ENCODE measurements at places on chromosomes 12 and 14.

DNA sequence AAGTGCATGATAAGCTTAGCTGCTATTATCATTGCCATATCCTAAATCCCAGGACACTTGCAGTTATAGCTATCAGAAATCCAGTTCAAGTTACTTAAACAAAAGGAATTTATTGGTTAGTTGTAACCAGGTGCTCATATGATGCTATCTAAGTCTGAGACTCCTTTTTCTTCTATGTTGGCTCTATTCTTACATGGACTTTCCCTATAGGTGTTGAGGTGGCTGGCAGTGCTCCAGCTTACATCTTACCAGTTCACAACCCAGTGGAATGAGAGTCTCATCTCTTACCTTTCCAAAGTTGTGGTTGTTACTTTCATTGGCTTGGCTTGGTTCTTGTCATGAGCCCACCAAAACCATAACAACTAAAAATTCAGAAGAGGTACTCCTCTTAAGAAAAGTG is 94.6 kb downstream of the DACT1 start:
- no peak for DNase-seq

DNA sequence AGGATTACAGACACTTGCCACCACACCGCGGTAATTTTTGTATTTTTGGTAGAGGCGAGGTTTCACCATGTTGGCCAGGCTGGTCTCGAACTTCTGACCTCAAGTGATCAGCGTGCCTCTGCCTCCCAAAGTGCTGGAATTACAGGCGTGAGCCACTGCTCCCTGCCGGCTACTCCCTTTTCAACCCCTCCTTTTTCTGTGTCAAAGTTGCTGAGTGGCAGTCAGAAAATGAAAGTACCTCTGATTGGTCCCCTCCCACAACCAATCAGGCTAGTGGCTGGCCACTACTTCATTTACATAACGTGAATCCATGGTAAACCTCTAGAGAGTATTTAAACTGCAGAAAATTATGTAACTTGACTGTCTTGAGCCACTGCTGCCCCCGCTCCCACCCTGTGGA is 5.9 kb downstream of the RESF1 start:
- no peak for DNase-seq

DNA sequence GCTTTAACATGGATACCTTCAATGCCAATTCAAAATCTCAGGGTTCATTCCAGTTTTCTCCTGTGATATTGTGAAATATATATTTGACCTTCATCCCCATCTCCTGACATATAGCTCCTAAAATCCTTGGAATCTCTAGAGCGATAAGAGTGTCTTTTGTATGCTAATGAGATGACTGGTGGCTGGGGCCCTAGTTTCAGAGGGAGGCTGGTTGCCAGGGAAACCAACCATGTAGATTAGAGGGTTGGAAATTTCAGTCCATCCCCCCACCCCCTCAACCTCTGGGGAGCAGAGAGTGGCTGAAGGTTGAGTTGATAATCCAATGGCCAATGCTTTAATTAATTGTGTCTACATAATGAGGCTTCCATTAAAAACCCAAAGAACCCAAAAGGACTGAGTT is 59.4 kb downstream of the SDR9C7 start:
- DNase-seq = no peak

DNA sequence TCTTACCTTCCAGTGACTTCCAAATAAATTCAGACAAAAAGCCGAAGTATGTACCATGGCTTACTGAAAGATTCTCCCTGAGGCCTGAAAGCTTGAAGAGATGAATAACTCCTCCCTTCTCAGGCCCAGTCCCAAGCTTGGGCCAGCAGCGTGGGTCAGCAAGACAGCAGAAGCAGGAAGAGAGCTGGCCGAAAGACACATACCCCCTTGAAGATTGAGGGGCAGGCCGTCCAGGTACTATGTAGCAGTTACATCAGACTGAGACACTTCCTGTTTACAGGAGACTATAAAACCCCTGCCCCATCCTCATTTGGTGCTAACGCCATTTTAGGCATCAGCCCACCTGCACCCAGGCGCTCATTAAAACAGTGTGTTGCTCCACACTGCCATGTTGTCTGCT is 15.0 kb downstream of the NDUFA12 start:
- no peak for DNase-seq

- DNase-seq = no peak
Measured at GRCh38 chr12:42186793-42187192, 42.1 kb upstream of the GXYLT1 start.

DNA sequence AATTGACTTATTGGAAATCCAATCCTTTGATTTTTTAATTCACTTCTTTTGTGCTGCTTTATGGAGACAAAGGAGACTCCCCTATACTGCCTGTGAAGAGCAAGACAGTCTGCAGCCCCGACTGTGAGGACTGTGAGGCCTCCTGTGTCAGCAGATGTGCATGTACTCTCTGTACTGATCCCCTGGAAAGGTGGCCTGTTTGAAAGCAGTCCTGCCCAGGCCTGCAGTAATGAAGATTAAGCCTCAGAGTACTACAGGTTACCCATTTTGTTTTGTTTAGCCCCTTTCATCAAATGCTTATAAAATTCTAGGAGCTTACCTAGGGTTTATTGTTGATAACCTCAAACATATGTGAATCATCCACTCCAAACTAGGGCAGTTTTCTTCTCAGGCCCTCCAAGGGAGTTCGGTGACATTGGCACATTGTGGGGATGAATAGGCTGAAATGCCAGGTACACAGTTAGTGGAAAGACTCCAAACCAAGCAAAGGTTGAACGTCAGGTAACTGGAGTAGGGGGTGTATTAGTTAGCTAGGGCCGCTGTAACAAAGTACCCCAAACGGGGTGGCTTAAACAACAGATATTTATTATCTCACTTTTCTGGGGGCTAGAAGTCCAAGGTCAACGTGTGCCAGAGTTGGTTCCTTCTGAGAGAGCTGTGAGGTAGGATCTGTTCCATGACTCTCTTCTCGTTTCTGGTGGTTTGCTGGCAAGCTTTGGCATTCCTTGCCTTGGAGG is 208.7 kb upstream of the BCL2L14 start:
- DNase-seq = no peak

GRCh38 chr12:120960657-120961056 is 17.7 kb upstream of the HNF1A start:
- DNase-seq = no peak

GRCh38 chr14:50065583-50065982 is 50.8 kb downstream of the VCPKMT start:
- DNase-seq = no peak

DNA sequence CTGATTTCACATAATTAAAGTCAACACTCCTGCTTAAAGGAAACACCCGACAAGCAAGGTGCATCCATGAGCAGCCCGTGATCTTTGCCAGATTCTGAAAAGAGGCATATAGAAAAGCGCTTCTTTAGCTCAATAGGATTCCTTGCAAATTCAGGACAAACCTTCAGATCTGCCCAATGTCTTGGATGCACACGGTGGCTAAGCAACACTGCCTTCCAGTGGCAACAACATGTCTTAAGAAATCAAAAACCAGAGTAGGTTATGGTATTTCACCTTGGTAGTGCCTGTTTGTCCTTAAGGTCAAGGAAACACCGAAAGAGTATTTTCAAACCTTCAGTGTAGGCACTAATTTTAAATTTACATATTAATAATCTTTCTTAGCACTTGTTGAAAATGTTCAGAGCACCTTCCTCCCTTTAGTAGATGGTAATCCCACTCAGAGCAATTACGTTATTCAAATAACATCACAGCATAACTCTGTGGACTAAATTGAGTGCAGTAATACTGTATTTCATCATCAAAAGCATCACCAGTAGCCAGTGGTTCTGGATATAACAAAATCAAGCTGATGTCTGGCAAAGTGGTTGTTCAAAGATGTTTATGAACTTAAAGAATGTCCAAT is 58.0 kb upstream of the CDKN3 start:
- DNase-seq = no peak

GRCh38 chr12:130124605-130125244 is 37.5 kb upstream of the FZD10 start:
- DNase-seq = no peak

DNA sequence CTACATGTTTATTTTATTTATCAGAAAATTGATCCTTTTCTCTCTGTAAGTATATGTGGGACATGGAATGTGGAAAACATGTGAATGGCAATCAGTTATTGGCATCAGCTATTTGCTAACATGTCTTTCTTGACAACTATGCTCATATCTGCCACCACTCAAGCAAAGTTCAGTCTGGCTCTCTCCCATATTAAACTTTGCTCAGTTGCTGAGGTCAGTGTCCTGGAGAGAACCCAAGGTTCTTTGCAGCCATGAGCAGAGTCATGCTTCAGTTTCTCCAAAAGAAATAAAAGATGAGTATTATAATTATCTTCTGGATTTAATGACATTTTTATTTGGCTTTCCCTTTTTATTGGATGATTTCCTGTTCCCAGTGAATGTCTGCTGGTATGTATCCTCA is 42.6 kb downstream of the A2M start:
- DNase-seq = no peak

GRCh38 chr14:69093631-69094421 is 59.1 kb downstream of the DCAF5 start:
- no peak for DNase-seq

GRCh38 chr14:88359500-88359899 is 26.0 kb upstream of the SPATA7 start:
- no peak for DNase-seq

DNA sequence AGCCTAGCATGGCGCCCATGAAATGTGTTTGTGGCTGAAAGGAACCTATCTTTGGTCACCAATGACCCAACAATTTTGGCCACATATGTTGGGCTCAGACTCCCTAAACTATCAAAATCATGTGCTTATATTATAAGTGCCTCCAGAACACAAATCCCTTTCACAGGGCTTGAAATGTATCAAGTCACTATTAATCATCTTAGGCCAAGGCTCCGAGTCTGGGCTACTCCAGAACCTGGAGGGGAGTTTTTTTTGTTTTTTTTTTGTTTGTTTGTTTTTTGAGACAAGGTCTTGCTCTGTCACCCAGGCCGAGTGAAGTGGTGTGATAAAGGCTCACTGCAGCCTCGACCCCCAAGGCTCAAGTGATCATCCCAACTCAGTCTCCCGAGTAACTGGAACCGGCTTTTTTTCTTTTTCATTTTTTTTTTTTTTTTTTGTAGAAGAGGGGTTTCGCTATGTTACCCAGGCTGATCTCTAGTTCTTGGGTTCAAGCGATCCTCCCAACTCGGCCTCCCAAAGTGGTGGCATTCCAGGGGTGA is 989 bp upstream of the DRAM1 start:
- DNase-seq = no peak

GRCh38 chr12:3735432-3735831 is 17.5 kb downstream of the CRACR2A start:
- DNase-seq = no peak

- DNase-seq = no peak
Measured at GRCh38 chr12:70290116-70290515, 46.9 kb downstream of the CNOT2 start.

- DNase-seq = no peak
Measured at GRCh38 chr12:49990273-49990672, 17.5 kb downstream of the AQP6 start.

- no peak for DNase-seq
Measured at GRCh38 chr12:120725151-120725658, 421 bp upstream of the ACADS start.

DNA sequence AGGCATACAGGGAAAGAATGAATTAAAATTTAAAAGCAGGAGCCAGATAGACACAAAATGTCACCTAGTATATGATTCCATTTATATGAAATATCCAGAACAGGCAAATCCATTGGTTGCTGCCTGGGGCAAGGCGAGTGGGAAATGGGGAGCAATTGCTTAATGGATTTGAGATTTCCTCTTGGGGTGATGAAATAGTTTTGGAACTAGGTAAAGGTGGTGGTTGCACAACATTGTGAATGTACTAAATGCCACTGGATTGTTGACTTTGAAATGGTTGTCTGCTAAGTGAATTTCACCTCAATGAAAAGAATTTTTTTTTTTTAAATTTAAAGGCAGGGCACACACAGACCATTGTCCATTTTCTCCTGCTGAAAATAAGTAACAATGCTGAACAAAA is 61.9 kb downstream of the ABCC9 start:
- DNase-seq = no peak

DNA sequence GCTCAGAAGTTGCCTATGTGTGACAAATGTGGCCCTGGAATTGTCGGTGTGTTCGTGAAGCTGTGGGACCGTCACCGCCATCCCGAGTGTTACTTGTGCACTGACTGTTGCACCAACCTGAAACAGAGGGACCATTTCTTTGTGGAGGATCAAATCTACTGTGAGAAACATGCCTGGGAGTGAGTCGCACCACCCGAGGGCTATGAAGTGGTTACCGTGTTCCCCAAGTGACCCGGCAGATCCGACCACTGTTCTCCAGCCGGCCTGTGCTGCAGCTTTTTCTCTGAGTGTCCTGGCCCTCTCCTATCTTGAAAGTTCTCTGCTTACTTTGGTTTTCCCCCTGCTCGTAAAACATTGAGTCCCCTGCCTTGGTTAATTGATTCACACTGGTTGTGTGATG is 65.3 kb downstream of the VCPKMT start:
- no peak for DNase-seq

DNA sequence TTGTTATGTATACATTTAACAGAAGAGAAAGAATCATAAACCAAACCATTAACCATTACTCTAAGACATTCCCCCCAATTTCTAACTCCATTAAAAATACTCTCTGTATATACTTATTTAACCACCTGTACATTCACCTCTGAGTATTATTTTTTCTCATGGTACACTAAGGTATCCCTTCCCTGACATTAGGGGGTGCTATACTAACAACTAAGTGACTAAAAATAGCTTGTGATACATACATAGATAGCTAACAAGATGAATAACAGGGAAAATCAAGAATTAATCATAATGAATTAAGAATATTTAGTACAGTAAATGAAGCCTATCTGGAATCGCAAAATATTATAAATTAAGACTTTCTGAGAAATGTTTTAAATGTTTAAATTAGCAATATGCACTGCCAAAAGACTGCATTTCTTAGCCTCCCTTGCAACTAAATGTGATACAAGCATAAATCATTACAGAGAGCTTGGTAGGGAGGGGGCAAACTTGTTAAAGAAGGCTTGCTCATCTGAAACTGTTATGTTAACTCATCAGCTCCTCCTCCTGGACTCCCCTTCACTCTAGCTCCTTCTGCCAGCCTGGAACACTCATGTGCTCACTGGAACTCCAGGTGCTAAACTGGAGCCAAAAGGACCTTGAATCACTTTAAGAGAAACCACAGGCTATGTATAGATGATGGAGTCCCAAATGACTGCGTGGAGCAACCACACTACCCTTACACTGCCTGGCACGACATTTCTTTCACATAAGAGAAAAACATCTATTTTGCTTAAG is 14.9 kb downstream of the C2CD5 start:
- no peak for DNase-seq

All from NCI-H510A (cell line).